Stimulated activated CD8-positive, alpha-beta memory T cell treated with anti-CD3 and anti-CD28 coated beads, Interleukin-4, amount 100 ng/mL, for 1 hour (primary cell): ENCODE measurements at places on chromosomes 13 and 19.

GRCh38 chr13:25217023-25217885 lies 45.2 kb upstream of the AMER2 start:
- DNase-seq, result no peak

DNA sequence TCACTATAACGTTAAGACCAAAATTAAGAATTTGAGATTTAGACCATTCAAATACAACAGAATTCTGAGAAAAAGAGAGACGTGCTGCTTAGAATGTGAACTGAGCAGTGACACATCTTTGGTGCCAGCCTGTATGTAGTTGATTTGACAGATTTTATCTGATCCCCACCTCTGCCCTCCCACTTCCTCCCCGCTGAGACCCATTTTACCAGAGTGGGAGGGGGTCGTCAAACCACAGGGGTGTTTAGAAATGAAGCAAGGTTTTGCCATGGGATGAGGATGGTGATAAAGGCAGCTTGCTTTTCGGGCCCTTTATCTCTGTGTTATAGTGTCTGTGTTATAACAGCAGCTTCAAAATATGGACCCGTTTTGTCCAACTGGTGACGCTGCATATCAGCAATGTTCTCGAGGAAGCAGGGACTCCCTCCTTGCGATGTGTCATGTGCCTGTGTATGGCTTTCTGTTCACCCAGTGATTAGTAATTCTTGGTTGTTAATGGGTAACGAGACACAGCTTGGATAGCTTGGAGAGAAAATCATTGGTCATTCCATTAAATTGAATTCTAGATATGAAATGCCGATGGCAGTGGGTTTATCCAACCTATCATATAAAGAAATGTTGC lies 125.0 kb downstream of the HS6ST3 start:
- DNase-seq, result no peak

- DNase-seq, result no peak
Measured at GRCh38 chr13:114285166-114285808, 3.9 kb downstream of the UPF3A start.

DNA sequence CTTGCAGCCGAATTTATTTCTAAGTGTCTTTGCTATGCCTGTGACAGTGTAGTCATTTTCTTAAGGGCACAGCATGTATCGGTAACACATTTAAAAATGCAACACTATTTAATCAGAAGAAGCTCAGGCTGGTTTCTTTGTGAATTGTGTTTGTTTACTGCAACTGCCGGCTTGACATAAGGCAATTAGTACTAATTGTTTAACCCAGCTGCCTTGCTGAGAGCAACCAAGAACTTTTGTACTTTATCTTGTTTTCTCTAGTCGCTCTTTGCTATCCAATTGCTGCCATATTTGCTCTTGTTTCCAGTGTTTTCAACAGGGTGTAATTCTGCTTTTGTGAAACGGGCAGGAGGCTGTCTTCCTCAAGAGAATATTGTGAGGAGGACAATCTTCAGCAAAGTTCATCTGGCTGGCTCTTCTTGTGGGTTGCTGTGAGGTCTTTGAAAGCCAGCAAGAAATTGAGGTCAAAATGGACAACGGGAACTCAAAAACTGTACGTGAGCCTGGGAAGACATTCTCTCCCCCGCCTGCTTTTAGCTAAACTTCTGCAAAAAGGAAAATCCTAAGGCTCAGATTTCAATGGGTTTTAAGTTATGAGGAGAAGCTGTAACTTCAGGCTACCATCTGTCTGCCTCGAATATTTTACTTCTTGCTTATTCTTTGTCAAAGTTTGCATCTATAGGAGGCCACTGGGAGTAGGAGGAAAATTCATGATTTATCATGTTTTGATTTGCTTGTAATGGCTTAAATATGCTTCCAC lies 75.8 kb upstream of the TSHZ3 start:
- DNase-seq, result no peak

GRCh38 chr13:38401276-38401675 lies 51.6 kb downstream of the UFM1 start:
- DNase-seq, result no peak

GRCh38 chr13:73195091-73195490 lies 136.3 kb downstream of the KLF5 start:
- no peak for DNase-seq

DNA sequence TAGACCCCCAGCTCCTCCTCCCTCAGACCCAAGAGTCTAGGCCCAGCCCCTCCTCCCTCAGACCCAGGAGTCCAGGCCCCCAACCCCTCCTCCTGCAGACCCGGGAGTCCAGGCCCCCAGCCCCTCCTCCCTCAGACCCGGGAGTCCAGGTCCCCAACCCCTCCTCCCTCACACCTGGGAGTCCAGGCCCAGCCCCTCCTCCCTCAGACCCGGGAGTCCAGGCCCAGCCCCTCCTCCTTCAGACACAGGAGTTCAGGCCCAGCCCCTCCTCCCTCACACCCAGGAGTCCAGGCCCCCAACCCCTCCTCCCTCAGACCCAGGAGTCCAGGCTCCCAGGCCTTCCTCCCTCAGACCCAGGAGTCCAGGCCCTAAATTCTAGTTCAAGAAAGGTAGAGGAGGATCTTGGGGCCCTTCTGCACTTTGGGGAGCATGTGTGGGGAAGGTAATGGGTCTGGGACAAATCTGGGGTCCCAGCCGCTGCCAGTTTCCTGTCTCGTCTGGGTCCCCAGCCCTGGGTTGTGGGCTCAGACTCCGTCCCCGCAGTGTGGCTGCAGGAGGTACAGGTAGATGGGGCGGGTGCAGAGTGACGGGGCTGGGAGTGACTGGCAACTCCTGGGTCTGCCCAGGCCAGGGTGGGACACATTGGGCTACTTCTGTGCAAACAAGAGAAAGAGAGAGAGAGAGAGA lies 3.2 kb upstream of the TMEM190 start:
- DNase-seq, result no peak

DNA sequence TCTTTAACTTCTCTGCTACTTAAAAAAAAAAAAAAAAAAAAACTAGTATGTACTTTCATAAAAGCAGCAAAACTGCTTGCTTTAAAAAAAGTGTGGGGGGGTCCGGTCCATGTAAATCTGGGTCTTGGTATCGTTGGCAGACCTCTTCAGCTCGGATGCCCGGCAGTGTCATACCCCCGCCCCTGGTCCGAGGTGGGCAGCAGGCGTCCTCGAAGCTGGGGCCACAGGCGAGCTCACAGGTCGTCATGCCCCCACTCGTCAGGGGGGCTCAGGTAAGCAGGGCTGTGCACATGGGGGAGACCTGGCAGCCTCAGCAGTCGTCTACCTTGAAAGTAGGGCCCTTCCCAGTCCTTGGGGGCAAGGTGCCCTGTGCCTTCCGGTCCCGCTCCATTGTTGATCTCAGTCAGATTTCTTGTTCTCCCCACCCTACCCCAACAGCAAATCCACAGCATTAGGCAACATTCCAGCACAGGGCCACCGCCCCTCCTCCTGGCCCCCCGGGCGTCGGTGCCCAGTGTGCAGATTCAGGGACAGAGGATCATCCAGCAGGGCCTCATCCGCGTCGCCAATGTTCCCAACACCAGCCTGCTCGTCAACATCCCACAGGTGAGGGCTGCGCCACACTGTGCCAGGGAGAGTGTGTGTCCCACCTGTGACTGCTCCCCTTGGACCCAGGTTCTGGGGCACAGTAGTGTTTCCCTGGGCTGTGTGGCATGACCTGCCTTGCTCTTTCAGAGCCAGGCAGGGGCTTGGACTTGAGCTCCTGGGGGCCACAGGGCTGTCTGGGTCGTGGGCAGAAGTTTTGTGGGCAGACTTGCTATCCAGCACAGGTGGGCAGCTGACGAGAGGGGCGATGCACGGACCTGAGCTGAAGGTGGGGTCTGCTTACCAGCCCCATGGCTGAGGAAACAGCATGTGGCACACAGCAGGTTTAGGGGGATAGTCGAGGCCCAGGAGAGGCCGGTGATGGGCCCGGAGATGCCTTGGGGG lies 19.4 kb downstream of the TSSK6 start:
- no peak for DNase-seq

DNA sequence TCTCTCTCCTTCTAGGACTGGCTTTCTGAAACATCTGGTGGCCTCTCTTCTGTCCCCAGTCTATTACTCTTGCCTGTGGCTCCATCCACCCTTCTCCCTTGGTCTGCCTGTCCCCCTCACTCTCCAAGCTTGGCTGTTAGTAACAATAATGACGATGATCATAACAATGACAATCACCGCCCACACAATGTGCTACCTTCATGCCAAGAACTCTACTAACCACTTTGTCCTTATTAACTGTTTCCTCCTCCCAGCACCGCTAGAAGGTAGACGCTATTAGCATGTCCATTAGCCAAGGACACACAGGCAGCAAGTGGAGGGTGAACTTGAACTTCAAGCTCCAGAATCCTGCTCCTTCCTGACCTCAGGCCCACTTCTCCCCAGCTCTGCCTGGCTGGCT lies 2.7 kb downstream of the GYS1 start:
- no peak for DNase-seq
